ENCODE measurements at places on chromosomes 2 and 18. TPM values are rescaled to one million over a fixed set of nuclear protein-coding genes. Genes with fewer than 3 reads are reported as not detected.

The PTPN18 gene
- total RNA-seq, result 26.7 TPM

The DUSP2 gene
- total RNA-seq, result 11.1 TPM

The DYNAP gene
- not detected for total RNA-seq

The TXNDC2 gene
- 0.17 TPM for total RNA-seq

The HSPD1 gene
- 1,005 TPM for total RNA-seq

The UGT1A5 gene
- not detected for total RNA-seq

The MTX2 gene
- 39.5 TPM for total RNA-seq

The TMEM178A gene
- total RNA-seq, result not detected

The GULP1 gene
- total RNA-seq, result 73.7 TPM

The ARMC9 gene
- total RNA-seq, result 8.9 TPM

The CAPN13 gene
- not detected for total RNA-seq

The GLI2 gene
- total RNA-seq, result 7.9 TPM

The DOCK10 gene
- 23.9 TPM for total RNA-seq

The VWC2L gene
- total RNA-seq, result not detected

The HOXD9 gene
- total RNA-seq, result not detected

The TRIM43 gene
- not detected for total RNA-seq

The EIPR1 gene
- 56.5 TPM for total RNA-seq

The SLC66A2 gene
- 19.1 TPM for total RNA-seq

The NEU2 gene
- total RNA-seq, result not detected

The VWA3B gene
- not detected for total RNA-seq

The NR4A2 gene
- total RNA-seq, result 5.7 TPM

The FAM124B gene
- total RNA-seq, result not detected

The SLC38A11 gene
- total RNA-seq, result not detected

The PPP1R7 gene
- 59.9 TPM for total RNA-seq

The LAMA1 gene
- 222 TPM for total RNA-seq

The TDRD15 gene
- total RNA-seq, result not detected

The SP140L gene
- total RNA-seq, result 33.4 TPM

The WNT10A gene
- not detected for total RNA-seq

Data from NCI-H460 (cell line).